ENCODE measurements at places on chromosomes 2 and 18.

DNA sequence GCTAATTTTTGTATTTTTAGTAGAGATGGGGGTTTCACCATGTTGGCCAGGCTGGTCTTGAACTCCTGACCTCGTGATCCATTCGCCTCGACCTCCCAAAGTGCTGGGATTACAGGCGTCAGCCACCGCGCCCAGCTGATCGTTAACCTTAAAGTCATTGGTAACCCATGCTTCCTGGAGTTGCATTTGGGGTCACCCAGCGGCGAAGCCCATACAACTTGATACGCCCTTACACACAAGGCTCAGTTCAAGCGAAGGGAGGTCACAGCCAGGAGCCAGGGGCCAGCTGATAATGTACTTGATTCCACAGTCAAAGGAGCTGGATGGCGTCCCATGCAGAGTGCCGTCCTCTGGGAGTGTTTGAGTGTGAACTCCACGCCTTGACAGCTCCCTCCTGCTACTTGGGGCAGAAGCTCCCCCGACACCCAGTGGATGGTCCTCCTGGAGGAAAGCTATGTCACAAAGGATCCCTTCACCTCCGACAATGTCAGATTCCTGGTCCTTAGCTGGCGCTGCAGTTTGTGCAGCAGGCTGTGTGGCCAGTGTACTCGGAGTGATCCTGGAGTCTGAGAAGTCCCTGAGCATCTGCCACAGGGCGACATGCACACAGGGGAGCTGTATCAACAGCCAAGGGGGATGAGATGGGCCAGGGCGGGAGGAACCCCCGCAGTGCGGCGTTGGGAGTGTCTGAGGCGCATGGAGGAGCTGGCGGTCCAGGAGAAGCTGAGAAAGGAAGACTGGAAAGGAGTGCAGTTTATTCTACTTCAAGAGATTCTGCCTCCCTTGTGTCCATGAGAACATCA, 7.9 kb downstream of the CLHC1 start:
- no peak for DNase-seq

GRCh38 chr2:170396799-170397459, 219.0 kb downstream of the MYO3B start:
- DNase-seq = no peak

- no peak for DNase-seq
Measured at GRCh38 chr18:44790860-44791259, 110.2 kb downstream of the SETBP1 start.

DNA sequence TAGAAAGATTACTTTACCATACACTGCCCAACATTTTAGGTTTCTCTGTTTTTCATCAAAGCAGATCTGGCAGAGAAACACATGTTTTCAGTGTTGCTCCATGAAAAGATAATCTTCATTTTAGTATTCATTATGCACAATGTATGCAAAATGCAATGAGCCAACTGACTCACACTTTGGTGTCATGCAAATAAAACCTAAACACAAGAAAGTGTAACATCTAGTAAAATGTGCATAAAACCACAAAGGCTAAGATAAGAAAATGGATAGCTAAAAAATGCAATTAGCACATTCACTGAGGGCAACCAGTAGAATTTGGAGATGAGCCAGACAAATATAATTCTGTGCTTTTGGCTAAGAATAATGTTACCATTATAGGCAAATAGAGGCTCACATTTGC, 203.5 kb upstream of the UBE2E3 start:
- no peak for DNase-seq

GRCh38 chr2:217846321-217846743, 156.5 kb downstream of the TNS1 start:
- DNase-seq = no peak

DNA sequence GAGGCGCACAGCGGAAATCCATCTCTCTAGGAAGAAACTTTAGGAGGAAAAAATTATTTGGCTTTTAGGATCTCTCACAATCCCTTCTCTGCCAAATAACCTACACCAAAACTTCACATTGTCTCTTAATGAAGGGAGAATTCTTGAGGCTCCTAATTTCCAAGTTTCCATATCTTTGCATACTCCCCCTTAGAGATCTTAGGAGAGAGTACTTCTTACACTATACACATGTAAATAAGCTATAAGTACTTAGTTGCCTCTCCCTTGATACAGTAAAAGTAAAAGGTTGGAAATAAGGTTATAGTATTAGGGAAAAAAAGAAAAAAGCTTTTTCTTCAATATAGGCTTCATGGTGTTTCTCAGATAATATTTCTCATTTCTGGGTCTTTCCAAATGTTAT, 596.7 kb downstream of the SATB2 start:
- DNase-seq = no peak

DNA sequence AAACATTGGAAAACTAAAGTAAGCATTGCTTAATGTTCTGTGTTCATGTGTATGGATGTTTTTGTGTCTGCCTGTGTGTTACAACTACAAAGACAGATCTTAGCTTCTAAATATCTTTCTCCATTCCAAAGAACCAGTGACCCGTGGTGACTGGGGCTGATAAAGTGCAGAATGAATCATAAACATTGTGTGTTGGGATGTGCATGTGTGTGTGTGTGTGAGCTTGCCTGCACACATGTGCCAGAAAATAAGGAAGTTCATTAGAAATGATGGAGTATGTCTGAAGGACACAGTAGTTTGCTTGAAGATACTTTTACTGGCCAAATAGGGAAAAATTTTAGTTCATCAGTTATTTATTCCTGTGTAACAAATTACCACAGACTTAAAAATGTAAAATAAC, 756.6 kb upstream of the CELF4 start:
- DNase-seq = no peak

DNA sequence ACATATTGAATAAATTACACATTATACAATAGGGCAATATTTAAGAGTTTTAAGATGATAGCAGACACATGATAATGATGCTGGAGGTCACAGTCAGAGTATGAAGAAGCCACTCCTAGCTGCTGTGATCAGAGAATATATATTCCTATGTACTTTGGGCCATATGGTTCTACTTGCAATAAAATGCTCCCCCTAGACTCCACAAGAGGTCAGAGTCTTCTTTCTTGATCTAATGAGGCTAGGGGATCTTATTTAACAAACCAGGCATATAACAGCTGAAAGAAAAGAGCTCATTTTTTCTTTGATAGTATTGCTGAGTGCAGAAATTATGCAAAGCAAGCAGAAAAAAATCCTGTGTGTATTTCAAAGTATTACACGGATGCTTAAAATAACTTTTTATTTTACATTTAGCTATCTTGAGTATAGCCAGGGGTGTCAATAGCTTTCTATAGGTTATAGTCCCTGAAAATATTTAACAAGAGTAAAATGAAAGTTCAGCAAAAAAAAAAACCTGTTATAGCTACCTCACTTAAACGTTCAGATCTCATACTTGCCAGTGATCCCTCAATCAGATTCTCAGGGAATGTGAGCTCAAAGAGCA, 748.7 kb upstream of the CHAC2 start:
- DNase-seq = no peak

- no peak for DNase-seq
Measured at GRCh38 chr2:222404151-222404905, 20.0 kb upstream of the SGPP2 start.

DNA sequence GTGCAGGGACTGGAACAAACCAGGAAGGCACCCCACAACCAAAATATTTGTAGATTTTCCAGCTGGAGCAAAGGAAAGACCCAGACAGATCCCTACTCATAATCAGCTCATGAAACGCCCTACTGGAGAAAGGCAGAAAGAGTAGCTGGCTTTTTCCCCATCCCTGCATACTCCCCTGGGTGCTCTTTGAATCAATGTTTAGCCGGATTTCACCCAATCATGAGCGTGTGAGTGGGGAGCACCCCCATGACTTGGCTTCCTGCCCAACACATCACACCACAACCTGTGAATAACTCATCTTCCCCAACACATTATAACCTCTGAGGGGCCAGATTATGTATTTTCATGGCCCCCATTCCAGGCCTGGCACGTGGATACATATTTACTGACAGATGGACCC, 35.1 kb upstream of the SLC14A1 start:
- peak; percentile 62 for DNase-seq

DNA sequence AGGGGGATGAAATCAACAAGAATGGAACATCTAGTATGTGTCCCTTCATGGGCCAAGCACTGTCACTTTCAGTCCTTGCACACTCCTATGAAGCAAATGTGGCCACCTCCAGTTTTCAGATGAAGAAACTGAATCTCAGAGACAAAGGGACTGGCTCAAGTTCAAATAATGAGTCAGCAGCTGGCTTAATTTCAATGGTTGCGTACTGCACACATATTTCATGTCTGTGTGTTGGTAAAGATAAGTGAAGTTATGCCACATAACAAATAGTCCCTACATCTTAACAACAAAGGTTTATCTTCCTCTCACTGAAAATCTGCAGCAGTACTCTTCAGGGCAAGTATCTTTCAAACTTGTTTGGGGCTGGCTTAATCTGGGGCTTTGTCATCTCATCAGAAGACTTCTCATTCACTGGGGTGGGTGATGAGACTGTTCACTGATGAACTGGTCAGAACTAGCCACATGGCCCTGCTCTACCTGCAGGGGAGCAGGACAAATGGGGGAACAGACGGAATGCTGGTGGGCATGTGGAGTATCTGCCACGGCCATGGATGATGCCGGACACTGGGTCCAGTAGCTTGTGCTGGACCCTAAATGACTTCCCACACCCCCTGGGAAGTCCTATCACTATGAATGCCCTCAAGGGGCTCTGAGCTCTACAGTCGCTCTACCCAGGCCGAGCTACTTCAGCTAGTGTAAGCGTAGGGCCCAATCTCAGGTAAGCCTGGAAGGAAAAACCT, 263.2 kb downstream of the CYP26B1 start:
- no peak for DNase-seq

DNA sequence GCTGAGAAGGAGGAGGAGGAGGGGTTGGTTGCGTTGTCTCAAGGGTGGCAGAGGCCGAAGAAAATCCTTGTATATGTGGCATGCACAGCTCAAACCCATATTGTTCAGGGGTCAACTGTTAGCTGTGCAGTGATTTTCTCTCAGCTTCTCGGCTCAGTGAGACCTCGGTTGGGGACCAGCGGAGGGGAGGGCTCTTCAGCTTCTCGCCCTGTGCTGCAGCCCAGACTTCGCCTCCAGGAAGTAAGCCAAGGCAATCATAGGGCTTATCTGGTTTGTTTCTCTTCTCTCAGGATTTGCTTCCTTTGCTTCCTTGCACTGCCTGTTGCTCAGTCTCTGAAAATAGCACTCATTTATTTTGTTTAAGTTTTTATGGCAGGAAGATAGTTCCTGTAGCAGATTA, 85.5 kb downstream of the SOWAHC start:
- no peak for DNase-seq

- DNase-seq = no peak
Measured at GRCh38 chr2:227325839-227326195, 766 bp downstream of the MFF start.

- no peak for DNase-seq
Measured at GRCh38 chr2:235501673-235502031, 7.8 kb downstream of the AGAP1 start.

- peak; percentile 47 for DNase-seq
Measured at GRCh38 chr18:70489986-70490933, 201.4 kb downstream of the SOCS6 start.

GRCh38 chr2:47269316-47270232, 114.5 kb upstream of the STPG4 start:
- DNase-seq = no peak

GRCh38 chr2:31654241-31654640, 73.5 kb upstream of the SRD5A2 start:
- no peak for DNase-seq

DNA sequence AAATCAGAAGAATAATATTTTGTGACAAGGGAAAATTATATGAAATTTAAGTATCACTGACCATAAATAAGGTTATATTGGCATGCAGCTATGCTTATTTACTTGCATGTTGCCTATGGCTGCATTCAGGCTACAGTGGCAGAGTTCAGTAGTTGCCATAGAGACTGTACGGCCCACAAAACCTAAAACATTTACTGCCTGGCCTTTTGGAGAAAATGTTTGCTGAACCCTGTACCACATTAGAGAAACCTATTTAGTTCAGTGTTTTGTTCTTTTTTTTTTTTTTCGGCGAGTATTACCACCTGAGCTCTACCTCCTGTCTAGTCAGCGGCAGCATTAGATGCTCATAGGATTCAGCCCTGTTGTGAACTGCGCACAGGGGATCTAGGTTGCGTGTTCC, 163.7 kb downstream of the MCFD2 start:
- no peak for DNase-seq

DNA sequence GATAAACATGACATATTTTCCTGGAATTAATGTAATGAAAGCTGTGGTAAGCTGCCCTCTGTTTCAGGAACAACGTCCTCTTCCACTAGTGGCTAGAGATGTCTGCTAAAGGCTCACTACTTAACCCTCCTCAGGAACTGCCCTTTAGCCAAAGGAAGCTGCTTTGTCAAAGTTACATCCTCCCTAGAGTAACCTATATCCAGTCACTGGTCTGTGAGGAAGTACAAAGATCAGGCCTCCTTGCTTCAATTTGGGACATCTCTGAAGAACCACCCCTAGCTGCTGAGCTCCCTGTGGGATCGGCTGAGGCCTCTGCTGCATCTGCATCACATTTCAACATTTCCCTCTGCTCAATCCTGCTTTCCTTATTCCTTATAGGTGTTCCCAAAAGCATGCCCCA, 107.8 kb downstream of the PRELID3A start:
- DNase-seq = no peak

GRCh38 chr2:22290909-22291473, 1094.0 kb upstream of the KLHL29 start:
- no peak for DNase-seq

DNA sequence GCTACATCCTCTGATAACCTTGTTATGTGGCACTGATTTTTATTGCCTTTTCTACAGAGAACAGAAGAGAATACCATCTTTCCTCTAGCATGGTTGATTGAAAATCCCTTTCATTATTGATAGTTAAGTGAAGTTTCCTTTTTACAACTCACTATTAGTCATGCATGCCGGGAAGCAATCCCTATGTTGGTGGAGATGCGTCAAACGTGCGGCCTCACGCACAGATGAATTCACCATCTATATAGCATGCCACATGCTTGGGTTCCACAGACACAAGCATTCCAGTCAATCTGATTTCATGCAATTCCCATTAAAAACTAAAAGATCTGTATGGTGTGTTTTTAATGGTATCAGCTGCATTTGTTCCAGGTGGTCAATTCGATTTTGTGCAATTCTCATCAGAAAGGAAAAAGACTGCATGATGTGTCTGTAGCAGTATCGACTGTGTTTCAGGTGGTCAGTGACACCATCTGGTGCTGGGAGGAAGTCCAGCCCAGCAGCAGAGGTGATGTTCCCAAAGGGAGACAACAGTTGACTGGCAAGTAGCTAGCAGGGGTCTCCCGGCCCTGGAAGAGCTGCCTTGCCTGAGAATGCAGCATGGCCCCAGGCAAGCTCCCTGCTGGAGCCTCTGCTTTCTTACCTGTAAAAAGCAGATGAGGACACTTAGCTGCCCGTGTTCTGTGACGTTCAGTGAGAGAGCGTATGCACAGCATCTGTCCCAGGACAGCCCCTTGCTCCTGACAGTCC, 151.3 kb upstream of the NCK2 start:
- DNase-seq = no peak

GRCh38 chr2:144249035-144249637, 270.8 kb downstream of the ZEB2 start:
- no peak for DNase-seq

DNA sequence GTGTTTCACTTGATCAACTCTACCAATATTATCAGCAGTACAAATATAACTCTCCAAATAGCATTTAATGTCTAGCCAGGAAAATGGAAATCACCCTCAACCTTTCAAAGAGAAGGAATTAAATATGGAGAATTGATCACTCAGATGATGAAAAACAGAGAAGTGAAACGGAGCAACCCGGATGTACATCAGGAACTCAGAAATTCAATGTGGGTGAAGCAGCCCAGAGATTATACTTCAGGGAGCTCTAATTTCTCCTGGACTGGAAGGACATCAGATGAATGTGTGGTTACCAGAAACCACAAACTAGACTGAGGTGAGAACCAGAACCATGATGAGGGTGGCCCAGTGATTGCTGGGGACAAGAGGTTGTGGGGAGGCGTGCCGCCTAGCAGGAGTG, 35.5 kb upstream of the COBLL1 start:
- DNase-seq = no peak

All from CD4-positive, alpha-beta T cell treated with Interleukin-10 for 1 hour (primary cell).